ENCODE measurements at places on chromosomes 6 and 20.

- DNase-seq, result no peak
Observed at GRCh38 chr6:142258757-142259156, 43.0 kb upstream of the ADGRG6 start.

- DNase-seq, result no peak
Observed at GRCh38 chr6:100657678-100658330, 193.1 kb upstream of the SIM1 start.

DNA sequence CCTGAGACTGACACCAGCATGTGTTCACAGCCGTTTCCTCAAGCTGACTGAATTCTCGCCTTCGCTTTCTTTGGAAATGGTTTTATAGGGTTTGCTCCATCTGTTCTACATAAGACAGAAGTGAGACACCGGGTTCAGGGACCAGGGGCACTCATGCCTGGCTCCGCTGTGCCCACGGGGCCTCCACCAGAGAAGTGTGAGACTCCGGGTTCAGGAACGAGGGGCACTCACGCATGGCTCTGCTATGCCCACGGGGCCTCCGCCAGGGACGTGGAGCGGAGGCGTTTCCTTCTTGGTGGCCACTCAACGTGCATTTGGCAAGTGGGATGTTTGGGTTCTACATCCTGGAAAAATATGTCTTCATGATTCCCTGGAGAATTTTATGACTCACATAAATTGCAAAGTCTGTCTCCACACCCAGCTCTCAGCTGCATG is 106.6 kb downstream of the RNASET2 start:
- no peak for DNase-seq

DNA sequence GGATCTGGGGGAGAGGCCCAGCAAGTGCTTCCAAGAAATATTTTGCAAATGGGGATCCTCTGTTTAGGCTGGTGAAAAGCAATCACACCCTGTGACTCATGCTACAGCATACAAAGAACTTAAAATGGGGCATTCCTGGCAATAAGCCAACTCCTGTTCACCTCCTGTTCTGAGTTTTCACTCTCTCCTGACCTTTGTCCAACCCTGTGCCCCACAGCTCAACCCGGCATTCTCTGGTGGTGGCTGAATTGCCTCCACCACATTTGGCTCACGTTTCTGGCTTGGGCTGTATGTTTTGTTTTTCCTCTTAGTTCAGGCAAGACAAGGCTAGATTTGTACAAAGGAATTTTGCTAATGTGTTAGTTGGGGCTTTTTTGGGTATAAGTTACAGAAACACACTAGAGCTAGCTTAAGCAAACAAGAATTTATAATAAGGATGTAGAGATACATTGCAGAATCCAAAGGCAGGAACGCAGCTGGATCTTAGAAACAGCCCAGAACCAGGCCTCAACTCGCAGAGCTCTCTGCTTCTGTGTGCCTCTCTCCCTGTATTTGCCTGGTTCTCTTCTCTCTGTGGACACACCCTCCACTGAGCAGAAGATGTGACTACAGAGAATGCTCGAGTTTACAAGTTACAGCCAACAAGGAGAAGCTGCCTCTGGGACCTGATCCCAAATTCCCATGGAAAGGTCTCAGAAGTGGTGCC is 9.4 kb downstream of the ABCC10 start:
- DNase-seq, result no peak

DNA sequence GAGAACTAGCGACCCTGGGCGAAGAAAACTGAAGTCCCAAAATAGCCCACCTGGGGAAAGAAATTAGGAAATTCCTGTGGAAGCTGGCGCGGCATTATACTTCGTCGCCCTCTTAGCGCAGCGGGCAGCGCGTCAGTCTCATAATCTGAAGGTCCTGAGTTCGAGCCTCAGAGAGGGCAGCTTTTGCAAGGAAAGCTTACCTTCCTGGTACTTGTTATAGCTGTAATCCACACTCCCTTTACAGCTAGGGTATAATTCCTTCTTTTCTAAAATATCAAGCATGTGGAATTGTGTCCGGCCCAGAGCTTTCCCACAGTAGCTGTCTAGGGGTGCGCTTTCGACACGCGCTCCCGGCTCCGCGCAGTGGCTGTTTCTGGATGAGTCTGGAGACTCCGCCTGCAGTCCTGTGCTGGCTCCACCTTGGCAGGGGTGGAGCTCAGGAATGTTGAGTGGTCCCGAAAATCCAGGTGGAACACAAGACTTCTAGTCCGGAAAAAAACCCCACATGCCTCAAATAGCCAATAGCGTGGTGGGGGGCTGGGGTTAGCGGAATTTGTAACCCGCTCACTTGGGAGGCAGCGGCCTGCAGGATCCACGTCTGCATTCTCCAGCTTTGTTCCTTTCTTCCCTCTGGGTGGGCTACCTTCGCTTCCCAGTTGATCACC is 83.7 kb upstream of the ZNF322 start:
- peak; percentile 1 for DNase-seq

DNA sequence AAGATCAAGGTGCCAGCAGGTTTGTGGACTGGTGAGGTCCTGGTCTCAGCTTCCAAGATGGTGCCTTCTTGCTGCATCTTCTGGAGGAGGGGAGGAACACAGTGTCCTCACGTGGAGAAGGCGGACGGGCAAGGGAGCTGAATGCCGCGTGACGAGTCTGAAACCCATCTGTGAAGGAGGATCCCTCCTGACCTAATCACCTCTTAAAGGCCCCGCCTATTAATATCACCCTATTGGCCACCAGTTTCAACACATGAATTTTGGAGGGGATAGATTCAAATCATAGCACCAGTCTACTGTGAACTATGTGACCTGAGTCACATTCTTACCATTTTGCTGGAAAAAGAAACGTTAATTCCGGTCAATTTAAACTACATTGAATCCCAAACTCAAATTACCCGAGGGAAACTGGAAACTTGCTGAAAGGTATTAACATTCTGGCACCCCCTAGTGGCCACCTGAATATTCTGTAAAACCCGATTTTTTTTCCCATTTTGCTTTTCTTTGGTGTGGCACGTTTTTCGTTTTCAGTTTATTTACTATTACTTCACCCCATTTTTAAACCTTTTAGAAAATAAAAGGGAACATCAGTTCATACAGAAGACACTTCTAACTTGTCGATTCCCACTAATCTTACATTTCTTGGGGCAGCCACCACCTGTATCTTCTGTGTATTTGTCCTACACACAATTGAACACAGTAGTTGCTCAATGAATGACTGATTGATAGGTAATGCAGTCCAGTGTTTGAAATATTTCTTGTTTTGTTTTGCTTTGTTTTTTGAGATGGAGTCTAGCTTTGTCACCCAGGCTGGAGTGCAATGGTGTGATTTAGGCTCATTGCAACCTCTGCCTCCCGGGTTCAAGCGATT is 17.9 kb upstream of the CCDC170 start:
- DNase-seq, result peak; percentile 44

- DNase-seq, result no peak
Observed at GRCh38 chr6:17542243-17542642, 57.9 kb upstream of the FAM8A1 start.

DNA sequence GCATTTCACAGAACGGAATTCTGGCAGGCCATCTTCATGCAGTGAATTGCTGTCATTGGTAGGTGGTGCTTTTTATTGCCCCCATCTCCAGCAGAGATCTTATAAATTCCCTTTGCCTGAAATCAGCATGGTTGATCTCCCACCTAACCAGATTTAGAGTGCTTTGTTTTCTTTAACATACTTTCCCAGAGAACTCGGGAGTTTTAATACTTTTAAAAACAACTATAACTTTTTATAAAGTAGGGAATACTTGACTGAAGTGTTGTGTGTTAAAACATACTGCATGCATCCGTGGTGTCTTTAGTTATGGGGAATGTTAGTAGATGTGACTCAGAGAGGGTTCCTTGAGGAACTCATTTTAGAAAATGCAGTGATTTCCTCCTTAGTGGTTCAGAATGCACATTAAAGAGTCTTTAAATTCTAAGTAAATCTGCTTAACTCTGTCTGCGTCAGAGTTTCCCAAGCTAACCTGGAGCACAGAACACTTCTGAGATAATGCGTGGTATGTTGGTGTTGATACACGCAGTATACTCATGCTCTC is 54.9 kb downstream of the AKAP12 start:
- no peak for DNase-seq

GRCh38 chr20:62042025-62042820 is 23.5 kb downstream of the TAF4 start:
- DNase-seq, result no peak

DNA sequence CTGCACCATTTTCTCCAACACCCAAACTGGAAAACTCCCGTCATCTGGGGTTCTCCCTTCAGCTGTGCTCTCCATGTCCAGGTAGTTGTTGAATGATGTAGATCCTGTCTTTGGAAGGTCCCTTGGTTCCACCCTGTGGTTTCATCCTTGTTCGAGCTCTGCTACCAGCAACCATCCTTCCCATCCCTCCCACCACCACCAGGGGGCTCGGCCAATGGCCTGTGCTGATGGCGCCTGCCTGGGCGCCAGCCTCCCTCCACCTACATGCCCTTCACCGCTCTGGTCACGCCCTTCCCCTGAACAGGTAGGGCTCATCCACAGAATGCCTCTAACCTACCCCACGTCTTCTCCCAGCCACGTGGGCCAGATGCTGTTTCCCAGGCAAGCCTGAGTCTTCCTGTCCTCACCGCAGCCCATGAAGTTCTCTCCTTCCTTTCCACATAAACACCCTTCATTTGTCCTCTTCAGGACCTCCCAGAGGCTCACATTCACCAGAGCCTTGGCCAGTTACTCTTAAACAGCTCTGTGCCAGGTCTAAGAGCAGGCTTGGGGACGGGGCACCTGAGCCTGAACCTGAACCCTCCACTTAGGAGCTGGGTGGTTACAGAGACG is 75.1 kb upstream of the DUSP22 start:
- DNase-seq, result no peak

DNA sequence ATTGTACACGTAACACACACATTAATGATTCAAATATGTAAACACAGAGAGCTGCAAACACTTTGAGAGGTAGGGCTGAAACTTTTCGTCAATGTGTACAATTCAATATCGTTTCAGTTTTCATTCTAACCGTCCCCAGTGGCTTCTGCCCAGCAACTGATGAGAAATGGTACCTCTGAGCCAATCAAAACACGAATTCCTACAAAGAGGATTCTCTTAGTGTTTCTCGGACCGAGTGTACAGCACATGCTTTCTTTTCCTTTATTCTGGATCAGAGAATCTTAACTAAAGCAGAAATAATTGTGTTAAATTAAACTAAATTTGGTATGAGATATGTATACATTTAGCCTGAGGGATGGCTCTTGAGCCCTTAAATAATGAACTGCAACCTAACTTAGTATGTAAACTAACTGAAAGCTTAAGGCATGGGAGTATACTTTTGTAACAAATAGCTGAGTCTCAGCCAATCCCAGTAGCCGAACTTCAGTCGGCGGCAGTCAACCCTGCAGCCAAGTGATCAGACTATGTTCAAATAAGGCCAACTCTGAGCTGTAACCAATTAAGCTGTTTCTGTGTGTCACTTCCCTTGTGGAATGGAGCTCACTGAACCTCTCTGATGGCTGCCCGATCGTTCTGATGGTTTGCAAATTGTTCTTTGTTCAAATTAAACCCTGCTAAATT is 16.1 kb downstream of the BTN2A1 start:
- peak; percentile 78 for DNase-seq

- peak; percentile 86 for DNase-seq
Observed at GRCh38 chr6:41723530-41724227, 11.7 kb downstream of the TFEB start.

- DNase-seq, result no peak
Observed at GRCh38 chr20:50232651-50233324, 42.2 kb downstream of the CEBPB start.
